ENCODE measurements at places on chromosomes 3 and 15.

DNA sequence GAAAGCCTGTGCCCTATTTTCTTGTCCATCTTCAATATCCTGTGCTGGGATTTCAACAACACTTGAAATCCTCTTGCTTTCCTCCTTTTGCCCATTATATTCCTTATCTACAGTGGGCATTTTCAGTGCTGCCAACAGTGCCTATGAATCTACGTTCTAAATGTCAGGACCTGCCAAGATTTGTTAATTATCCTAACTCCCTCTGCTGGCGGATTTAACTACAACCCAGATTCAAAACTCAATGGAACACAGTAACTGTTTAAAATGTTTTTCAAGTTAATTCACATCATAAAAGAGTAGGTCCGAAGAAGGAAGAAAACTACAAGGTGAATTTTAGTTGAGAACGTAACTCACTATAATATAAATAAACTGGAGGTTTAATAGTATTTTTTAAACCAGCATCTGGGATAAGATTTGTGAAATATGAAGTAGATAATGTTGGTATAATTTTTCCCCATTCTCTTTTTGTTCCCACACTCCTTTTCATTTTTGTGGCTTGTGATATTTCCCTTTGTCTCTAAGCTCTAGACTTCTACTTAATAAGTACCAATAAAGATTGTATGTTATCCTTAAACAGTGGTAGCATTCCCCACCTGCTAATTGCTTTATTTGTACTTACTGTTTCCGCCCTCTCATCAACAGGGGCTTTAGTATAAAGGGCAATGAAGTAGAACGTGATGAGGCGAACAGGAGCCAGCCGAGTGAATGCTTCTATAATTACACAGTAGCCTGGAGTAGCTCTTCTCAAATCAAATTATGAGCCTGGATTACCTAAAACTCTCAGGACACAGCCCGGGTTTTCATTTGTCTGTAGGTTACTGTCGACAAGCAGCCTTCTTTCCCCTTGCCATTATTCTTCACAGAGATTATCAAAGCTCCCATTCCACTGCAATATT, 302.5 kb upstream of the ATP11B start:
- peak; percentile 39 for DNase-seq

GRCh38 chr3:123629747-123630047, 44.8 kb upstream of the HACD2 start:
- DNase-seq: no peak

GRCh38 chr3:11717768-11718636, 74.3 kb upstream of the VGLL4 start:
- DNase-seq: no peak

GRCh38 chr3:138441742-138442141, 7.3 kb downstream of the ESYT3 start:
- DNase-seq: peak; percentile 7

- no peak for DNase-seq
Observed at GRCh38 chr3:42746455-42747450, 26.3 kb downstream of the CCDC13 start.

DNA sequence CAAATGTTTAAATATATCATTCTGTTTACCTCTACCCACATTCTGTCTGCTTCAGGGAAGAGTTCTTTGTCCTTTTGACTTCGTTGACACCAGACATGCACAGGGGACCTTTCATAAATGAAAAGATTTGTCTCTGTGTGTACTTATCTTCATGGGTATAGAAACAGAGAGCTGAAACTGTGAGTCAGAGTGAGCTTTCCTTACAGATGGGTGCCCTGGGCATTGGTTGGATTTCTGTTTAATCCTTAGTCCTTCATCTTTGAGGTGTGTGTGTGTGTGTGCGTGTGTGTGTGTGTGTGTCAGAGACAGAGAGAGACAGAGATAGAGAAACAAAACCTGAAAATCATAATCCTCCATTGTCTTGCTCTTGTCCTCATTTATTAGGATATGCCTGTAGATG, 517.4 kb downstream of the TUSC7 start:
- no peak for DNase-seq

DNA sequence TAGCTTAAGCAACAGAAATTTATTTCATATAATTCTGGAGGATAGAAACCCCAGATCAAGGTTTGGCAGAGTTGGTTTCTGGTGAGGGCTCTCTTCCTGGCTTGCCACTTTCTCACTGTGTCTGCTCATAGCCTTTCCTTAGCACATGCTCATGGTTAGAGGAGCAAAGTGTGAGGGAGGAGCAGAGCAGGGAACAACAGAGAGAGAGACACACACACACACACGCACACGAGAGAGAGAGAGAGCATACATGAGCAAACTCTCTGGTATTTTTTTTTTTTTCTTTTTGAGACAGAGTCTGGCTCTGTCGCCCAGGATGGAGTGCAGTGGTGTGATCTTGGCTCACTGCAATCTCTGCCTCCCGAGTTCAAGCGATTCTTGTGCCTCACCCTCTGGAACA, 36.8 kb upstream of the ZDHHC23 start:
- no peak for DNase-seq

DNA sequence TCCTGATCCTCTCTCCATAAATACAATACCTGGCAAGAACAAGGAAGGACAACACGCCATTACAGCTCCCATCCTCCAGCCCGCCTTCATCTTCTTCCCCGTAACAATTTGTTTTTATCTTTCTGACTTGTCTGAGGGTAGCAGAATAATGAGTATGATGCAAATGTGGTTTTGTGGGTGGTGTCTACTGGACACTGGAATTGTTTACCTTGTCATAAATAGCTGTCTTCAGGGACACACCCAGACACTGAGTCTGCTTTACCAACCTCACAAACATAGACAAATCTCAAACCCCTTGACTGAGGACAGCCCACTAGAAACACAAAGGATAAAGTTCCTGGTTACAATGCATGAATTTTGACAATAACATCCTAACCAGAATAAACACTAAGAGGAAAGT, 13.4 kb downstream of the WDR72 start:
- no peak for DNase-seq

DNA sequence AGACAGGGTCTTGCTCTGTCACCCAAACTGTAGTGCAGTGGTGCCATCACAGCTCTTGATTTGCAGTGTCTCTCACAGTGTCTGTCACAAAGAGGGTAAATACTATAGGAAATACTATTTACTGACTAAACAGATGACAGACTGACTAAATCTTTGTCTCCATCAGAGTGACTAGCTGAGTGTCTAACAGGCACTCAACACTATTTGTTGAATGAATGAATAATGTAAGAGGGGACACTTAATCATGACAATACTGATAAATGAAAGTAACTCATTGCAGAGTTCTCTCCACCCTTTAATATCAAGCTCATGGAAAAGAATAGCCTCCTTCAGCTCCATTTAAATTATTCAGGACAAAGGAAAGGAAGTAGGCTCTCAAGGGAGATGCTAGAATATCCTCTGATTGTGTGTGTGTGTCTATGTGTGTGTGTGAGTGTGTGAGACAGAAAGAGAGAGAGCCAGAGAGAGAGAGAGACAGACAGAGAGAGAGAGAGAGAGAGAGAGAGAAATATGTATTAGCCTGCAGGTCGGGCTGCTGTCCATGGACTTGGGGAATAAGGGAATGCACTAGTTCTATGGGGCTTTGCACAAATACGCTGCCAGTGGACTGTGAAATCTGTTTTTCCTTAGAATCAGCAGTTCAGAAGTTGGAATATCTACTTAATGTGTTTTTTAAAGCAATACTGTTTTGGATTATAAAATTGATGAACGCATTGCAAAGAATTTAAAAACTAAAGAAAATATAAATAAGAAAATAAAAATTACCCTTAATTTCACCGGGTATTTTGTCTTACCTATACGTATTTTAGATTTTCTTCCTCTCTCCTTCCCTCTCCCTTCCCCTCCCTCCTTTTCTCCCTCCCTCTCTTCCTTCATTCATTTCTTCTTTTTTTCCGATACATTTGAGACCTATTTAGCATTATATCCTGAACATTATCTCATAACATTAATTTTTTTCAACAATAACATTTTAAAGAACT, 132.9 kb upstream of the LRIG1 start:
- no peak for DNase-seq

DNA sequence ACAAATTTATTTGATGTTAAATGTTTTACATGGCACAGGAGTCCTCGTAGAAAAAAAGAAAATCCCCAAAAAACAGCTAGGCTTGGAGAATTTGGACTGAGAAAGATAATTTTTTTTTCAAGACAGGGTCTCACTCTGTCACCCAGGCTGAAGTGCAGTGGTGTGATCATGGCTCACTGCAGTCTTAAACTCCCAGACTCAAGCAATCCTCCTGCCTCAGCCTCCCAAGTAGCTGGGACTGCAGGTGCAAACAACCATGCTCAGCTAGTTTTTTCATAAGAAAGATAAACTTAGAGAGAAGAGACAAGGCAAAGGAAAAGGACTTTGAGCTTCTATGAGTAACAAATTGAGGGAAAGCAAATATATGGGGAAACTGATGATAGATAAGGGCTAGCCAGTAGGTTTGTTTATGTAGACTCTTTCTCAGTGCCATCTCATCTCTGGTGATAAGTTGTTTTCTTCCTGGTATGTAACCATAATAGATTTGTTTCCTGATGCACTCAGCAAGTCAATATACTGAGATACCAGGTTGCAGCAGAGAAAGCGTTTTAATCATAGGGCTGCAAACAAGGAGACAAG, 13.1 kb upstream of the TRMT10C start:
- DNase-seq: no peak

GRCh38 chr3:117479095-117479494, 769.5 kb downstream of the TUSC7 start:
- no peak for DNase-seq

GRCh38 chr15:67521783-67522568, 1.0 kb downstream of the C15orf61 start:
- peak; percentile 27 for DNase-seq

DNA sequence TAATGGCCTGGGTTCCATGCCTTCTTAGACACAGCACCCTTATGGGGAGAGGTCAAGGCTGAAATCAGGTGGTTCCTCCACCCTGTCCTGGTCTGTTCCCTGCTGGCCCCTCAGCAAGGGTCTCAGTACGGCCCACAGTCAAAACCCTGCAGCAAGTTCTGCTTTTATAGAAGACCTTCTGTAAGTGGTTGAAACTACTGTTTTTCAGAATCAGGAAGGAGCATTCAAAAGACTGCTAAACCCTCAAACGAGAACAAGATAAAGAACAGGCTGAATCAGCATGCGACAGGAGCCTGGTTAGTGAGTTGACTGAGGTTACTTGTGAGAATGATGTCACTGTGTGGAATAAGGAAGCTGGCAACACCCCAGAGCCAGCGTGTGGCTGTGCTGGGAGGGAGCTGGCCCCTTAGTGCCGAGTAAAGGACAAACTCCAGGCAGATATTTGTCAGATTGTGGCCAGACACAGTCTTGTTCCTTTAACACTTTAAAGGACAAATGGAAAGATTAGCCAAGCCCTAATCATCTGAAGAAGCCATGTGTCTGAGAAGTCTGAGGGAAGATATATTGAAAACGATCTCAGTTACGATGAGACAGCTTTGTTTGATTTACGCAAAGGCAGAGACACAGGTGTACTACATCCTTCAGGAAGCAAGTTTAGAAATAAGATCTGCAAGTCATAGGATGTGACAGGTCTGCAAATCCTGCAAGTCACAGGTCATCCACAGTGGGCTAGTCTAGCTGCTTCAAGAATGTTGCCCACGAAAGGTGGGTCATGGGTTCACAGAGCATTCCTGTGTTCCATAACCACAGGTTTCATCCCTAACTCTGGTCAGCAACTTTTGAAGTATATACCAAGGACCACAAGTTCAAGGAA, 54.0 kb downstream of the B3GNT5 start:
- no peak for DNase-seq

- peak; percentile 21 for DNase-seq
Observed at GRCh38 chr3:30285188-30286006, 321.0 kb upstream of the TGFBR2 start.

GRCh38 chr3:14303336-14304100, 98.9 kb upstream of the SLC6A6 start:
- DNase-seq: no peak

- DNase-seq: no peak
Observed at GRCh38 chr3:19901918-19902317, 32.1 kb downstream of the EFHB start.

- no peak for DNase-seq
Observed at GRCh38 chr3:22893101-22893500, 310.0 kb upstream of the UBE2E2 start.

DNA sequence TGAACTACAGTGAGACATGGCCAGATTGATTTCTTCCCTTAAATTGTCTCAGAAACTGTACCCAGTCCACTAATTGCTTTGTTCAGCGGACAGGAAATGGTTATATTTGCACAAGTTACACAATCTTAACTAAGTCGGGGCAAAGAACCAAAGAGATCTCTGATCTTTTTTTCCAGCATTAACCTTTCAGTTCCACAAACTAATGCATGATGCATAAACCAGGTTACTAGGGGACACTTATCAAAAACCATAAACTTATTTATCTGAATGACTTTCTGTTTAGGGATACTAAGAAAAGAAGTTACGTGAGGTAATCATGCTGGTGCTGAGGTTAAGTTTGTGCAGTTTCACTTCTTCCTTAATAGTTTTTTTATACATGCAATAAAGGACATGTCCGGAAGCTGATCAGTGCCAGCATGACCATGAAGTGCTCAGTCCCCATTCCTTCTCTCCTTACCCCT, 22.4 kb downstream of the FNDC3B start:
- DNase-seq: no peak

DNA sequence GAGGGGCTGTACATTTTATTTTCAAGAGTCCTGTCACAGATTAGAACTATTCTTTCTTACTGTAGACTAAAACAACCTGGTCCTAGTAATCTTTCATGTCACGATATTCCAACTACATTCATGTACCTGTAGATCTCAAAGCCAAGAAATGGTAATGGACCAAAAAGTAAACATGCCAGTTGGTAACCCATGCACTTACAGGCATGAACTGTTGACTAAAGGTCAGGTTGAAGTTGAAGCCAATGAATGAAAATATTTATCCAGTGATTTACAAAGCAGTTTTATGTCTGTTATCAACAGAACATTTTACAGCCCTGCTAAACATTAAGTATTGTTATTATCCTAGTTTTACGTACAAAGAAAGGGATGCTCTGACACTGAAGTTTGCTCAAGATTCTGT, 25.3 kb downstream of the LRRC57 start:
- DNase-seq: no peak

DNA sequence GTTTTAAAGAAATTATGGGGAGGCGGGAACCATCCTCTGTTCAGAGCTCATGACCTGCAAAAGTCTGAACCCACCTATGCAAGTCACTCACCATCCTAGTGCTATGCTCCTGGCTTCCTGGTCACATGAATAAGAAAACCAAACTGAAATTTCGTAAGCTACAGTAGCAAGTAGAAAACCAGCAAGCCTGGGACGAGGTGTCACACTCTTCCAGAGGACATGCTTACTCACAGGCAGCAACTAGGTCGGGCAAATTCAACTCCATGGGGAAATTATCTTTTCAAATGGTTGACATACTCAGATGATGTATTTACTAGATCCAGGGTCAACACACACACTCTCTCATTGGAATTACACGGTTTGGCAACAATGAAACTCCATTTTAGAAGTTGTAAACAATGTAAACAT, 31.3 kb downstream of the LDHAL6B start:
- no peak for DNase-seq

GRCh38 chr15:22895465-22896190, 57.2 kb downstream of the NIPA2 start:
- no peak for DNase-seq

- peak; percentile 13 for DNase-seq
Observed at GRCh38 chr3:63967675-63968611, 55.4 kb downstream of the PSMD6 start.

GRCh38 chr3:83092521-83093221, 1331.2 kb upstream of the GBE1 start:
- DNase-seq: no peak

Data from SK-N-SH (cell line).